ENCODE measurements at places on chromosomes 2 and 18.

- no peak for DNase-seq
Observed at GRCh38 chr2:1618191-1618961, 125.9 kb downstream of the PXDN start.

- no peak for DNase-seq
Observed at GRCh38 chr2:219998107-219998506, 370.7 kb downstream of the SLC4A3 start.

DNA sequence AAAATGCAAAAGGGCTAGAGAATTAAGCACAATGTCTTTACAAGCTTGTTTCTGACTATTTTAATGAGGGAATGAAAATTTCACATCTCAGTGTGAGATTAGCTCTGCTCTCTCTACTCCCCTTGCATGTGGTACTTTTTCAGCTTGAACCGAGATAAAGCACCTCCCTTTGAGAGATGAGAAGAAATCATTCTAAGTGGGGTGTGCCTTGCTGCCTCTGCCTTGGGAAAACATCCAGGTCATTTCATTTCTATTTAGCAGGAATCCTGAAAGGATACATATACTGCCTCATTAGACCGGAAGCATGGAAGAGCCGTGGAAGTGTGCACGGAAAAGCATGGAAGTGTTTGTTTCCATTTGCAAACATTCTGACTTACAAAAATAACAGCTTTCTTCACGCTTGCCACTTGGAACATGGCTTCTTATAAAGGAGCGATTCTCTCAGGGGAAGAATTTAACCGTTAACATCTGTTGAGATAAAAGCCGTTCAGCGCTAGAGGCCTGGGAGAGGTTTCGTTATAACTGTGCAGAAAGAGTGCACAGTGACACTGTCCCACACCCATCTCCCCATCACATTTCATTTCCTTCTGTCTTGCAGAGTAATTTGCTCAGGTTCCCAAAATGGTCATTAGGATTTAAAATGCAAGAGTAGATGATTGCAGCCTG, 16.7 kb downstream of the NOSTRIN start:
- DNase-seq, result no peak

GRCh38 chr2:121334581-121335293, 49.7 kb upstream of the TFCP2L1 start:
- DNase-seq, result no peak

DNA sequence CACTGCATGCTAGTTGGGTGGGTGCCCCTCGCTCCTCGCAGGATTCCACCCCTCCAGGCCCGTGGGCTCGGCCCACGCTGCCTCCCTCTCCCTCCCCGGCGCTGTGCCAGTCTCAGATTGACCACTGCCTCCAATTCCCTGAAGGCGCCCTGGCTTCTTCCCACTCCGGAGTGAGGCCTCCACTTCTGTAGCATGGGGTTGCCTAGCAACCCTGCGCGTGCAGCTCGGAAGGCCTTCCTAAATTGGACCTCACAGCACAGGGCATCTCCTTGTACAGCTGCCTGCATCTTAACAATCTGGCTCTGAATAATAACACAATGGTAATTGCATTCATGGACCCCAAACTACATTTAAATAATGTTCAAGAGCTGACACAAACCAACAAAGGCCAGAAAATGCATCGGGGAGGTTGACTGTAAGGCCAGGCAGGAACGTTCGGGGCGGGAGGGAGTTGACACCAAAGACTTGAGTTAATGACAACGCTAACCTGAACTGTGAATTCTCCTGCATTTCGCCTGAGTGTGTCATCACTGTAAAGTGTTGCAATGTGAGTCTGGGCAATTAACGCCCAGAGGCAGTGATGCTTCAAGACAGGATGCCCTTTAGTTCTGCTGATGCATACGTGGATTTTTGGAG, 222.9 kb downstream of the ZBTB7C start:
- no peak for DNase-seq
